ENCODE measurements at places on chromosomes 5 and 9.

DNA sequence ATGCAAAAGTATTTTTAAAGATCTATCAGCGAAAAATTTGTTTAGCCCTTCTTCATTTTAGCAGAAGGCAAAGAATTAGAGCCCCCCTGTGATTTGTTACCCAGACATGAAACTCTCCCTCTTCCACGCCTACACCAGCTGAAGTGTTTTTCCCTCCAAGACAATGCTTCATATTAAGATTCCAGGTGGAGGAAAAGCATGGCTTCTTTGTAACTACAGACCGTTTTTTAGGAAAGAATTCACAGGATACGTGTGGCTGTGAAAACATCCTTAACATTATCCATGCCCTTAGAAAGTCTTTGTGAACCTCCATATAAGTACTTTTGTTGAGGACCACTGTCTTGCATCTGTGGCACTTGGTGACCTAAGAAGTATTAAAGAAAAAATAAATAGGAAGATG, 121.8 kb upstream of the MTAP start:
- DNase-seq, result no peak

GRCh38 chr9:97385626-97386264, 26.2 kb upstream of the TDRD7 start:
- DNase-seq, result no peak

GRCh38 chr5:55993731-55994494, 850 bp downstream of the IL6ST start:
- DNase-seq, result no peak

- no peak for DNase-seq
Observed at GRCh38 chr9:84285381-84285780, 55.2 kb downstream of the SLC28A3 start.

Measured in NCI-H774 (cell line).